ENCODE measurements at places on chromosomes 5 and 9.

- DNase-seq, result no peak
Measured at GRCh38 chr5:170920196-170920595, 58.4 kb downstream of the RANBP17 start.

GRCh38 chr9:124793015-124793541, 16.1 kb downstream of the OLFML2A start:
- no peak for DNase-seq

GRCh38 chr5:109819878-109820277, 130.2 kb downstream of the MAN2A1 start:
- no peak for DNase-seq

- DNase-seq, result peak; percentile 34
Measured at GRCh38 chr5:142915813-142916424, 145.7 kb downstream of the ARHGAP26 start.

DNA sequence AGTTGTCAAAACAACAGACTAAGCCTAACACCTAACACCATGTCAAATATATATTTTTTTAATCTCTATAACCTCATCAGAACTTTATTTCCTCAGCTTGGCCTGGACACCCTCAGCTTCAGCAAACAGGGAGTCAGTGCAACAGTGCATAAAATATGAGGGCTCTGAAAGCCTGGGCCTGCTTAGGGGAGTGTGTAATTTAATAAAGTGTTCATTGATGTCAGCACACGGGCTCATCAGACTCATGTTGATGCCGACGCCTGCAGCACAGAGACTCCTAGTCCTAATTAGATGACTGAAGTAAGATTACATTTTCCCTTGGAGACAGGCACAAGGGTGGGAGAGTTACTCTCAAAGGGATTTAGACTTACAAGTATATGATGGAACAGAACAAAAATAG, 37.8 kb downstream of the CDH10 start:
- DNase-seq, result no peak

- no peak for DNase-seq
Measured at GRCh38 chr5:153987301-153987700, 51.4 kb downstream of the FAM114A2 start.

DNA sequence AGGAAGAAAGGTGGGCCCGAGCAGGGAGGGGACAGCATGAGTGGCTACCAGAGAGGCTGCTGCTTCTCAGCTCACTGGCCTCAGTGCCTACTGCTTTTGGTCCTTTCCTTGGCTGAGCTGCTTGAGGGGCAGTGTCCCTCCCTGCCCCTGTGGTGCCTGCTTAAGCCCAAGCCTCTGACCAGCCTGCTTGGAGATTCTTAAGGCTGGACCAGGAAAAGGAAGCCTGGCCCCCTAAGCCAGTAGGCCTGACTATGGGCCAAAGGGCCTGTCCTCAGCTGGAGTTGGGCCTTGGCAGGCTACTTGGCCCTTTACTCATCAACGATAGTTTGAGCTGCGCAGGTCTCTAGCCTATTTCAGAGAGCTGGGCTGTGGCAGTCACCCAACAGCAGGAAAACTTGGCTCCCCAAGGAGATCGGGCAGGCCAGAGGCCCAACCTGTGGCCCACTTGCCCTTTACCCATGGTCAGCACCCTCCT, 24.9 kb downstream of the TCF7 start:
- DNase-seq, result no peak

- DNase-seq, result no peak
Measured at GRCh38 chr5:160460377-160461049, 38.9 kb downstream of the PTTG1 start.

GRCh38 chr9:97057651-97058050, 18.7 kb upstream of the CTSV start:
- DNase-seq, result no peak

- no peak for DNase-seq
Measured at GRCh38 chr5:173474881-173475287, 141.6 kb downstream of the BOD1 start.

DNA sequence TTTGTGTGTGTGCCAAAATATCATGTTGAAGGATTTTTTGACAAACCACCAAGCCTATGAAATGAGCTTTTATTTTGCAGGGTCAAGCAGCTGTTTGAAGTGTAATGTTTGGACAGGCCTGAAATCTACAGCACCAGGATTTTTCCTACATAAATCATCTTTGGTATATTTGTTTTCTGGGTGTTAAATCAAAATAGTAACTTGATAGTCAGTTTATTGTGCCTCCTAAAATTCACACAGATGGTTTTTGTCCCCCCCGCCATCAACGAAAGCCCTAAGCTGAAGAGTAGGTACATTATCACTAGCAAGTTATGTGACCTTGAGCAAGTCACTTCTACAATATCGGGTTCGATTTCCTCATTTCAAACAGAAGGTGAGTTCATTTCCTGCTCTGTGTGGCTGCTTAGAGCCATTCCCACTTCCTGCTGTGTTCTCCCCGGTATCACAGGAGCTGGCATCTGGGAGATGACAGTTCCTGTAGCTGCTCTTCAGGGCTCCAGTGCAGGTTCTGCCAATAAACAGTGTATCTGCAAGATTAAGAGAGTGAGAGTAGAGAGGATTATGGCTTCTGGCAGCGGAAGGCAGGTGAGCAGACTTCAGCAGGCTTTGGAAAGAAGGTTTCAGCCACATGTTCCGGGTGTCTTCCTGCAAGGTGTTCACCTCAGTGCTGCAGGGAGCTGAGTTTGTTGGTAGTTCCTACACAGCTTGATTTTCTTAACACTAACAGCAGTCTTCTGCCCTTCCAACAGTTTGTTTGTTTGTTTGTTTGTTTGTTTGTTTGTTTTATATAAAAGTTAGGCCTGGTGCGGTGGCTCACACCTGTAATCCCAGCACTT, 48.4 kb upstream of the GNE start:
- DNase-seq, result no peak

- no peak for DNase-seq
Measured at GRCh38 chr9:4357929-4358328, 58.1 kb upstream of the GLIS3 start.

GRCh38 chr5:52915176-52915875, 73.8 kb upstream of the ITGA2 start:
- peak; percentile 59 for DNase-seq

- DNase-seq, result no peak
Measured at GRCh38 chr9:89879276-89879675, 274.5 kb downstream of the GADD45G start.

DNA sequence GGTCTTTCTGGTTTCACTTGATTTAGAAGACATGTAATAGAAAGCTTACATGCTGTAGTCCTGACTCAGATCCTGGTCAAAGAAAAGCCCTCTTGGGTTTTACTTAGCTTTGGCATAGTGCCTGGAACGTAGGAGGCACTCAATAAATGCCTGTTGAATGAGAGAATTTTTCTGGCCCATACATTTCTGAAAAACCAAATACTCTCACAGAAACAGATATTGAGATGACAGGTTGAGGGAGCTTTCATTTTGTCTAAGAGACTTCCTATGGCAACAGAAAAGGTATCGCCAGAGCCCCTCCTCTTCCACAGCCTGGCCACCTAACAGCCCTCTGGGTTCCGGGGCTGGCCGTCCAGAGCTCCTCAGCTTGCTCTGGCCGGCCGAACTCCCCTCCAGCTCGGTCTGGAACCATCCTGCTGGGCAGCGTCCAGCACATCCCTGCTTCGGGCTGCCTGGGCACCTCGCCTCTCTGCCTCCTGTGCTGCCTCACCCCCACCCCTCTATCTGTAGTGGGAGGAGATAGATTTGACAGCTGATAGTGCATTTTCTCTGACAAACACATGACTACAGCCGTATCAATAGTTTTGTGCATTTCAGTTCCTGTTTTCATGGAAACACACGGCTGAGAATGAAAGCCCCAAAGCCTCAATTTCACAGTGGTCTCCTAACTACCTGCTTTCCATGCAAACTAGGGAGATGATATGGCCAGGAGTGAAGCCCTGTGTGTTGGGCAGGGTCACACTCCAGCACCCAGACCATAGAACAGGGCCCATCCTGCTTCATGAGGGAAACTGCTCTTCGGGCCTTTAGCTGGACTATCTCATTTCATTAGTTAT, 1.1 kb downstream of the IL4 start:
- DNase-seq, result no peak

GRCh38 chr9:73869264-73869663, 627.9 kb upstream of the RORB start:
- DNase-seq, result no peak

GRCh38 chr5:171672556-171672955, 113.1 kb upstream of the SMIM23 start:
- no peak for DNase-seq

DNA sequence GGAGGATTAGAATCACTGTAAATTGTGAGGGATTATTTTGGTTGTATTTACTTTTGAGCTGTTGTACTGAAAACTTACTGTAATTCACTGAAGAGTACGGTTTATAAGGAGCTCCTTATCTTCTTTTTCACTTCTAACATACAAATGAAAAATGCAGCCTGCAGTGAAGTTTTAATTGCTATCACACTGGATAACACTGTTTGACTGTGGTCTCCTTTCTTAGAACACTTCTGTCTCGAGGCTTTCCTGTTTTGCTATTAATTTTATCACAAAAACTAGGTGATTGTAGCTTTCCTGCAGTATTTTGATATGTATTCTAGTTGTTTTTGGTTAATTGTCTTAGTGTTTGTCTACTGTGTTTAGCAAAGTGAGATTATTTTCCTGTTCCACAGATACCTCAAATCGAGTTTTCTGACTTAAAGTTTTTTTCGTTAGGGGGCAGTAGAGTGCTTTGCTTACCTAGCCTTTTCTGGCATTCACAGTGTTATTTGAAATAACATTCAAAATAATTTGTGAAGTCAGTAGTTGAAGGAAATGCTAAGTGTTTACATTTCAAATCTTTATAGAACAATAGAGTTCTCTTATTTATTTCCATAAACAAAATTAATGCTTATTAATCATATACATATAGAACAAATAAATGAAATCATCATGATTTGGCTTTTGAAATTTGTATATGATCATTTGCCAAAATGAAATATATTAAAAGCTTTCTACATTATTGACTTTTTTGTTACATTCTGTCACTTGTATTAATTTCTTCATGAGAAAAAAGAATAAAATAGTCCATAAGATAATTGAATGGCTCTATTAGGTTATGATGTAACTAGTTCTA, 52.9 kb downstream of the COMMD10 start:
- DNase-seq, result no peak

GRCh38 chr9:123639743-123640142, 283.7 kb downstream of the CRB2 start:
- DNase-seq, result no peak

- no peak for DNase-seq
Measured at GRCh38 chr5:83147593-83147992, 70.2 kb downstream of the XRCC4 start.

- no peak for DNase-seq
Measured at GRCh38 chr5:112869948-112870347, 8.9 kb downstream of the SRP19 start.

DNA sequence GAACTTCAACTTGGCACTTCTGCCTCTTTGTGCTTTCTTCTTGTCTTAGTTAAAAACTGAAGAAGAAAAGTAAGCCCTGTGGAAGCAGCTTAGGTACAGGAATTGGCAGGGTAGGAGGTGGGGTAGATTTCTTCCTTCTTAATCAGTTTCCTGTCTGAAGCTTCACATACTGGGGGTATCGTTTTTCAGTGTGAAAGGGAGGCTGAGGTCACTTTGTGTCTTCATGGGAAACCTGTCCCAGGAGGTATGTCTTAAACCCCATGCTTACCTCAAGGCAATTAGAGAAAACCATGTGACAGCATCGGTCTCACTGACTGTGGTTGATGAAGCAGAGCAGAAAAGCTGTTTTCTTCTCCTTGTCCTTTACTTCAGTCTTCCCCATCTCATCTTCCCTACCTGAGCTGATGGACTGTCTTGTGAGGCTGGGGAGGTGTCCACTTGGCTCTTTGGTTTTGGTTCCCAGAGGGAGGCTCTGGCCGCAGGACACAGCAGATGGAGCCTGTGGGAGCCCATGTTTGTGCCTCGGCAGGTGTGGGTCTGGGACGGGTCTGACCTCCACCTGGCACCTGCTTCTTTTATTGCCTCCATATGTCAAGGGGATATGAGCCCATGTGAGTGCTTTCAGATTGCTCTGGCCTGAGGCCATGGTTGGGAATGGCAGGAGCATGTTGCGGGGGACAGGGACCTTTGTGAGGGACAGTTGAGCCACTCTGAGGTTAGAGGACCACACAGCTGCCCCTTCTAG, 47.0 kb downstream of the SH3GL2 start:
- no peak for DNase-seq

DNA sequence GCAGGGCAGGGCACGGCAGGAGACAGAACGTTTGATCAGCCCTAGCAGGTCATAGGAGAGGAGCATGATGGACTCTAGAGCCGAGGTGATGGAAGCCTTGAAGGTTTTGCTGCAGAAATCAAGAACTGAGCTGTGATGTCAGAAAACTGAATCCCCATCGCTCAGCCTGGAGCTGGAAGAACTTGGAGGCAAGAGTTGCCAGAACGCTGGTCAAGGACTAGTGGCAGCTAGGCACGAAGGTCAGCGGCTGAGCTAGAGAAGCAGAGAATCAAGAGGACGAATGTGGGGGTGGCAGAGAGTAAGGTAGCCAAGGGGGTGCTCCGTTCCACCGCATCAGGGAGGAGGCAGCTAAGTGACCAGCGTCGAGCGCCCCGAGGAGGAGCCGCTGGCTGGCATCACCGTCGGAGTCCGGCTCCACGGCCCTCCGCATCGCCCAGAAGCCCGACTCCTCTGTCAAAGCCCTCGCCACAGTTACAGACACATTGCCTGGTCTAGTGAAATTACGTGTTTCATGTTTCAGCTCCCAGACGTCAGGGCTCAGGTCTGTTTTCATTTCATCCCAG, 1.2 kb upstream of the GALNT10 start:
- DNase-seq, result no peak

DNA sequence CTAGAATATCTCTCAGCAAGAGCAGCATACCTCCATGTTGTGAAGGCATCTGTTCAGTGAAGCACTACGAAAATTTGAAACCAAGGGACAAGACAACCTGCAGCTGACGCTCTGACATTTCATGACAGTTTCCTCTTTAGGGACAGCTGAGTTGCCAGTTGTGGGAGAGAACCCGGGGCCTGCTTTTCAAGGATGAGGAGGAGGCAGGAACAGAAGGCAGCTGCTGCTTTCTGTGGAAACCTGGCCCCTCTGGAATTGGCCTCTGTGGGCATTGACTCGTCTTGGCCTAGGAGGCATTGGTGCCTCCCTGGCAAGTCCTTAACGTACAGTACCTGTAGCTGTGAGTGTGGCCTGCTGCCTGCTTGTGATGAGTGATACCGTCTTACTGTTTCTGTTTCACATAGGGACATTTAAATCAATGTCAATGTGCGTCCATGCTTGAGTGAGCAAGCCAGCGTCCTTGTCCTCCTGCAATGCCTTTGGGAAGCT, 21.6 kb downstream of the SLC46A2 start:
- no peak for DNase-seq

- DNase-seq, result no peak
Measured at GRCh38 chr9:29800821-29801220, 2227.5 kb upstream of the C9orf72 start.

GRCh38 chr9:13814647-13815400, 499.1 kb downstream of the NFIB start:
- DNase-seq, result no peak

DNA sequence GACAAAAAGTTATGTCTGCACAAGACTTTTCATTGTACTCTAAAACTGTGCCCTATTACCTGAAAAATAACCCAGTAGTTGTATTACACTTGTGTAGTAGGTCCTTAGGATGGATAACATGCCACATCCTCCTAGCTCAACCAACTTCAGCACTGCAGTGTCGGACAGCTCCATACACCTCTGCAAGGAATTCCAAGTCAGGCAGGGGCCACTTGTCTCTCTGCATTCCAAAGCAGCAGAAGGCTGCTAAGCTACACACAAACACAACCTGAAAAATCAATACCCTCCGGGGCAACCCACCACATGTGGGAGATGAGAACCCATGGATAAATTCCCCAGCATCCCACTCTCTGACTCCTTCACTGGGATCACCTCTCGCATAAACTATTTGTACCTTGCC, 50.2 kb downstream of the MED10 start:
- DNase-seq, result peak; percentile 29

Measured in mucosa of gallbladder (tissue), 1 donor.